H9 (cell line): ENCODE measurements at places on chromosomes 5 and 9.

GRCh38 chr5:87385802-87386201, 26.9 kb downstream of the CCNH start:
- no peak for DNase-seq

DNA sequence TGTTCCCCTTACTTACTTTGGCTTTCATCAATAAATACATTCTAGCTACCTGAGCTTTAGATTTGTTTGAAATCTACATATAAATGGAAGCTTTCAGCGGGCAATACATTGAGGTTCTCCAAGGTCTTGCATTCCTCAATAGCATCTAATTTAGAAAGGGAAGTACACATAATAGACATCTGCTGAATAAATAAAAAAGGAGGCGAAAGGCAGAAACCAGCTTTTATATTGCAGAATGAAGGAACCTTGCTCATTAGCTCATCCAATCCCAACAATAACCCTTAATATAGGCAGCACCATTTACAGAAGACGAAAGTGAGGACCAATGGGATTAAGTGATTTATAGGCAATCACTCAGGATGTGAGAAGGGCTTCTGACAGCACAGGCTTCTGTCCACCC, 147.5 kb downstream of the MPDZ start:
- no peak for DNase-seq

DNA sequence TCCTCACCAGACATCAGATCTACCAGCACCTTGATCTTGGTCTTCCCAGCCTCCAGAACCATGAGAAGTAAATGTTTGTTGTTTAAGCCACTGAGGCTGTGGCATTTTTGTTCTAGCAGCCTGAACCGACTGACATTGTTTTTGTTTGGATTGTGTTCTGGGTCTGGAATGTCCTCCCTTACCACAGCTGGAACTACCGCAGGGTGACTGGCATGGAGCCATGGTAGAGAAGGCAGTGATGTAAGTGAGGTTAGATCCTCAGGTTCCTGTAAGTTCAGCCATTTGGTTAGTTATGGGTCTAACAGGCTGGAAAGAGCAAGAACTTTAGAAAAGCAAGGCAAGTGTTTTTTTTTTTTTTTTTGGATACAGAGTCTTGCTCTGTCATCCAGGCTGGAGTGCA, 209.3 kb downstream of the DAB2IP start:
- DNase-seq, result no peak

GRCh38 chr9:12790883-12791282, 16.1 kb downstream of the LURAP1L start:
- DNase-seq, result no peak

DNA sequence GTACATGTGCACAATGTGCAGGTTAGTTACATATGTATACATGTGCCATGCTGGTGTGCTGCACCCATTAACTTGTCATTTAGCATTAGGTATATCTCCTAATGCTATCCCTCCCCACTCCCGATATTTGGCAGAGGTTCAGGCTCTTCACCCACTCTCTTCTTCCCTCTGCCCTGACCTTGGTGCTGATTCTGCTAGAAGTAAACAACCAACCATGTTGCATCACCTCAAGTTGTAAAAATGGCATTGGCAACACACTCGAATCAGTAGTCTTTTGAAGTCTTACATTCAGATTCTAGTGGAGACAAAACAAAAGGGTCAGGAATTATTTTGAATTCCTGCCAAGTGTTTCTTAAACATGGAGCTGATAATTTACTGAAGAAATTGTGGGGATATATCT, 40.0 kb downstream of the PRR16 start:
- no peak for DNase-seq

- DNase-seq, result no peak
These were observed 17.6 kb downstream of the RGMB start for GRCh38 chr5:98791001-98791519.

- DNase-seq, result no peak
These were observed 128.1 kb downstream of the GIN1 start for GRCh38 chr5:102991802-102992201.
